ENCODE measurements at places on chromosomes 1 and 21. TPM values are rescaled to one million over a fixed set of nuclear protein-coding genes. Genes with fewer than 3 reads are reported as not detected.

The GOLT1A gene
- 1.5 TPM for total RNA-seq

The ZNF648 gene
- total RNA-seq, result 3.8 TPM

The NBPF15 gene
- 30.1 TPM for total RNA-seq

The MAB21L3 gene
- 1.8 TPM for total RNA-seq

The OR10Z1 gene
- total RNA-seq, result not detected

The LIPI gene
- total RNA-seq, result not detected

The FCMR gene
- 1.1 TPM for total RNA-seq

The PTPRF gene
- 43.1 TPM for total RNA-seq

All from testis (tissue), 5 donors.